ENCODE measurements at places on chromosomes 7 and 10.

DNA sequence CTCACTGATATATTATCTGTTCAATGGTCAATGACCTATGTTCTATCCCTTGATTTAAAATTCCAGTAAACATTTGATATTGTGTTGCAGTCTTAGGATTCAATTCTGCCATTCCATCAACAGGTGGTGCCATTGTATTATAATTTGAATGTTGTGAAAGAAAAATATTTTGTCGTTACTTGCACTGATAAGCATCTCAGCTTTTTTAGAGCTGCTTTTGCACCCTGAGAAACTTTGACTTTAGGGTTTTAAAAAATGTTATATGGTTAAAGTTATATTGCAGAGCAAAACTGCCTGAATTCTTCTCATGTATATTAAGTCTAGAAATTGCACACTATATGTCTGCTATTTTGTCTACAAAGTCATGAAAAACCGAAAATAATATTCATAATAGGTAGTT is 18.8 kb upstream of the MINDY3 start:
- DNase-seq = no peak

- no peak for DNase-seq
Measured at GRCh38 chr10:28913436-28914237, 236.3 kb downstream of the BAMBI start.

DNA sequence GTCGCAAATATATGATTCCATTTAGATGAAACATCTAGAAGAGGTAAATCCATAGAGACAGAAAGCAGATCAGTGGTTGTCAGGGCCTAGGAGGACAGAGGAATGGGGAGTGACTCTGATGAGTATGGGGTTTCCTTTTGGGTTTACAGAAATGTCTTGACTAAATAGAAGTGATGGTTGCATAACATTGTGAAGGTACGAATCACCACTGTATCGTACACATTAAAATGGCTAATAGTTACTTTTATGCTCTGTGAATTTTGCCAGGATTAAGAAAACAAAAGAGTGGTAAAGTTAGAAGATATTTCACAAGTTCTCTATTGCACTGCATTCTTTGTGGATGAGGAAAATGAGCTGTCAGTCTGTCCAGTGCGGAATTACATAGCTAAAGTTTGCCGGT is 407.4 kb downstream of the KCNMA1 start:
- DNase-seq = no peak

DNA sequence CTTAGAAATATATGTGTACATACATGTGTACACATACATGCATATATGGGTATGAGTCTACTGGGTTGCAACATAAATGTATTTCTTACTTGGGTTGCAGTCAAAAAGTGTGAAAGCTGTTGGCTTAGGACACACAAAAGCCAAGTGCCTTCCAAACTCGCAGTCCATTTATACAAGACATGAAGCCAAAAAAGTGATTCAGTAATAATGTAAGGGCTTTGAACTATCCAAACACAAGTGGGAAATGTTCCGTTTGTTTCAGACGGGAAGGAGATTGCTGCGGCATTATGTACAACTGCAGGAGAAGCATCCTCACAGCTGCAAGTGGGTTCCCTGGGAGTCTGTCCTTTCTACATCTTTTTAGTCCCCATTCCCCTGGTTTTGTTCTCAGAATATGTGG is 513.6 kb downstream of the SORCS3 start:
- no peak for DNase-seq

DNA sequence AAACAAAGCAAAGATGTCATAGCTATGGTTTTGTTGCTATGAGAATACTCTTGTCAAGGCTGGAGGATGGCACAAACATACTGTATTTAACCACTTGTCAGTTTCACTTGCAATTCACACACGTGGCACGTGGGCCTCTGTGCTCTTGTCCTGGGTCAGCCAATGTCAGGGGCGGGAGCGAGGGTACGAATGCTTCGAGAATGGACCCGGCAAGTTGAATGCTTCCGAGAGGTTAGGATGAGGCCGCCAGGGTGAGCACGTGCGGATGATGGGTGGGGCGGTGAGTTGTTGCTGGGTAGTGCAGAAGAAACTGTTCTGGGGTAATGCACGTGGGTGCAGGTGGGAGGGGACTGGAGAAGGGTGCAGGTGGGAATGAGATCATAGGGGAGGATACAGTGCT is 10.4 kb upstream of the OCM2 start:
- DNase-seq = no peak

DNA sequence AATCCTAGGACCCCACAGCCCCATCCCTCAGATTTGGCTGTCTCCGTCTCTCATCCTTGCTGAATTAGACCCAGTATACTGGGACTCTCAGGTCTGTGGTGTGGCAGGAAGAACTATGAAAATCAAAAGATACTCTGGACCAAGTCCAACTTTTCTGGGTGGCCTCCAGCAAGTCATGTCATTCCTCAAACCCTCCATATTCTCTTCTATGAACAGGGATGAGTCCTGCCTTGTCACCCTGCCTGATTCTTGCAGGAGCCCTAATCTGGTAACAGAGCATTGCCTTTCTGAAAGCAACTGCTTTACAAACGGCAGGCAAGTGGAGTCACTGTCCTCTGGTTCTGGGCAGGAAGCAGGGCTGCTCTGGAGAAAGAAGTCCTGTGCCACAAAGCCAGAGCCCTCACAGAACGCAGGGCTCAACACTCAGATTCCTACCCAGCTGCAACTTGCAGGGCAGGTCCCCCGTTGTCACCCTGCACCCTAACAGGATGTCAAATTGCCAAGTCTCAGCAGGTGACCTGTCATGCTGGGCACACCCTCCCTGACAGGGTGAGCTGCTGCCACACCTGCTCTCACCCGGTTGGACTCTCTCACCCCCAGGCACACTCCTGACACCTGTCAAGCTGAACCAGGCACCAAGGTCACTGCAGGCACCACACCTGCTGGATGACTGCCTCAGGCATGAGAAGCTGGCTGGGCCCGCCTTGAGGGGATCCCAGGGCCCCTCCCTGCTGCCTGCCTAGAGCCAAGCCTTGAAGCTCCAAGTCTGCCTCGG is 227.7 kb downstream of the KCNMA1 start:
- no peak for DNase-seq

DNA sequence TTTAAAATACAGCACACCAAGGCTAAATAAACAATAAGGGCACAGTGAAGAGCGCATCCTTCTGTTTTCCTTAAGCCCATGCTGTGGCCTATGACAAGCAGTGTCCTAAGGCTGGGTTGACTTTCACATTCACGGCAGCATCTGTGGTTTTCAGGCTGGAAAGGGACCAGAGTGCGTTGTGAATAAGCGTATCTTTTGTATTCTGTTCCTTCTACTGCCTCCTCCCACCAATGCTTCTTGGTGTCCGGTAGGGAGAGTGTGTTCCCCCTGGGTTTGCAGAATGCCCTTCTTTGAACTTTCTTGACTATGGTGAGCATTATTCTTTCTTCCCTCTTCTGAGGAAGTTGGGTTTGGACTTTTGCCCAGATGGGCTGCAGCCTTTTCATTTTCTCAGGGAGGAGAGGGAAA is 73.6 kb downstream of the ABCA13 start:
- DNase-seq = no peak

DNA sequence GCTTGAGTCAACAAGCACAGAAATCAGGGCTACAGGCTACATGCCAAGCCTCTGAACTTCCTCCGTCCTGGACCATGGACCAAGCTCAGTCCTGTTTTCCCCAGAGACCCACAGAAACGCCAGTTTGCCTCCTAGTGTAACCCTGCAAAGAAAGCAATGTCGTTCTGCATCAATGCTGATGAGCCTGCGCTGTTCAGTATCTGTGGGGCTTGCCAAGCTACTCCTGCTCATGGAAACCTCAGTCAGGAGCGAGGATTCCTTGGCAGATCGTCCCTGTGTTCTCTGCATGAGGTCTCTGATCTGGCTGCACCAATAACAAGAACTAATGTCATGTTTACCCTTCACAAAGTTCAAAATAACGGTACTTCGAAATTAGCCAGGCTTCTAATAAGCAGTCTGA is 495.5 kb upstream of the C7orf33 start:
- DNase-seq = no peak

GRCh38 chr10:15744217-15744865 is 24.6 kb upstream of the ITGA8 start:
- DNase-seq = peak; percentile 68

- no peak for DNase-seq
Measured at GRCh38 chr7:29447828-29448227, 115.8 kb upstream of the PRR15 start.

- no peak for DNase-seq
Measured at GRCh38 chr10:101094121-101094879, 32.5 kb downstream of the KAZALD1 start.

GRCh38 chr10:52465202-52465601 is 151.1 kb downstream of the DKK1 start:
- DNase-seq = no peak

DNA sequence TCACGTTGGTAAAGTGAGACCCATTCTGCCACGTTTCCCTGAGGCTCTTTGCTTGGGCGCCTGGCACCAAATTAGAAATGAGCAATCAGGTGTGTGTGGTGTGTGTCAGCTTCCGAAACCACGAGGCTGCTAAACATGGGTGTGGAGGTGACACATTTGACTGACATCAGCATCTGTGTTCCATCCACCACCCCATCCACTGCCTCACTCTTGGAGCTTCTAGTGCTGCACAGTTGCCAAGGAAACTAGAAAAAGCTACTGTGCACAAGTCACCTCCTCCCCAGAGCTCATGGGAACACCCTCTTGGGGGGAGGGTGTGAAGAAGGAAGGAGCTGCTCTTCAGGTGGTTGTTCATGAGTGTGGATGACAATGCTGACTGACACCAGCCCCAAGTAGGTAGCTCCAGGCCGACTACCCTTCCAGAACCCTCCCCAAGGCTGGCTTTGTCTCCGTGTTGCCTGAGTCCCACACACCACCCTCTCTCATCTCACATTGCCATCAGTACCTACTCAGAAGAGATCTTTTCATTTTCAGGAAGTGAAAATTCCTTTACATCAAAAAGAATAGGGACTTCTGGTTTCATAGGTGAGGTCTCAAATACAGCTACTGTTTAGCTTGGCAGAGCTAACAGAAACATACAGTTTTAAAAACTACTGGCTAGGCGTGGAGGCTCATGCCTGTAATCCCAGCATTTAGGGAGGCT is 152.2 kb downstream of the TMEM178B start:
- DNase-seq = no peak

DNA sequence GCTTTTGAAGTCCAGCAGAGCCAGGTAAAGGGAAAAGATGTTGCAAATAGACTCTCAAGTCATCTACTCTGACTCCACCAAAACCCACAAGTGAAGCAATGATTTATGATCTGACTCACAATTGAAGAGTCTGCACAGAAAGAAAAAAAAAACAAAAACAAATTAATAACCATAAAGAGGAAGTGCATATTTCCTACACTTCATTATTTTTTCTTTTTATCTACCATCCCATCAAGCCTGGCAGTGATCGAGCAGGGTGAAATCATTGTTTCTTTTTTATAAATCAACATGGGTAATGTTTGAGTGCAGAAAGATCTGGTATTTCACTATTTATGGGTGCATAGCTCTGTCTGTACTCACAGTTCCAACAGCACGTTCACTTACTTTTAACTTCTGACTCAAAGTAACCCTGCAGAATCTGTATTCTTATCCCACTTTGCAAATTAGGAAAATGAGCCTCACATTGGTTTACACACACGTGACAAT is 829.0 kb downstream of the TNS3 start:
- DNase-seq = no peak

DNA sequence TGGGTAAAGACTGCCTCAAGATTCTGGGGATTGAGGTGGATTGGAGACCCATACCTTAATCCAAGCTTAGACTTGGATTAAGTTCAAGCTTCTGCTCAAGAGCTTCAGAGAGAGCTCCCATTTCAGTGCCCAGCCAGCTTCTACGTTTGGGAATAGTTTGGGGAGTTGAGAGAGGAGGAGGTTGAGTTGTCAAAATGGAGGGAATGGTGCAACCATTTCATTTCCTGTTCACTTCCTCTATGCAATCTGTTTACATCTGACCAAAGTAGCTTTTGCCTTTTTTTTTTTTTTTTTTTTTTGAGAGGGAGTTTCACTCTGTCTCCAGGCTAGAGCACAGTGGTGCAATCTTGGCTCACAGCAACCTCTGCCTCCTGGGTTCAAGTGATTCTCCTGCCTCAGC is 65.8 kb downstream of the ENTPD1 start:
- no peak for DNase-seq

- DNase-seq = no peak
Measured at GRCh38 chr10:30818854-30819253, 189.3 kb upstream of the LYZL2 start.

- no peak for DNase-seq
Measured at GRCh38 chr10:122495406-122496340, 34.3 kb downstream of the HTRA1 start.

- DNase-seq = no peak
Measured at GRCh38 chr10:16929069-16929468, 111.8 kb upstream of the RSU1 start.

DNA sequence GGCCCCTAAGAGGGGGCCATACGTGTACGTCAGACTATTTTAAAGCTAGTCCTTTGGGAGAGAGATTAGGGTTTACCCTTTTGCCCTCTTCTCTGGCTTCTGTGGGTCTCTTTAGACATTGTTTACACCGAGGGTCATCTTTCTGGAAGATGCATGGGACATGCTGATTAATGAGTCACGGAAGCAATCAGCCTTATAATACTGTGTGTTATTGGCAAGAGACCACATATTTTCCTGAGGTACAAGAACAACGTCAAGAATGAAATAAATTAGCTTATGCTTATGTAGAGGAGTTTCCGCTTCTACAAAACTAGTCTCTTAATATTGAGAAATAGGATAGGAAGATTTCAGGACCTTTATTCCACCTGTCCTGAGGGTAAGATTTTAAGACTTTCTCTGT is 327.7 kb downstream of the BBS9 start:
- DNase-seq = no peak

- DNase-seq = no peak
Measured at GRCh38 chr7:136496551-136496950, 371.9 kb upstream of the CHRM2 start.

- DNase-seq = no peak
Measured at GRCh38 chr10:96610817-96611216, 24.0 kb upstream of the TM9SF3 start.

DNA sequence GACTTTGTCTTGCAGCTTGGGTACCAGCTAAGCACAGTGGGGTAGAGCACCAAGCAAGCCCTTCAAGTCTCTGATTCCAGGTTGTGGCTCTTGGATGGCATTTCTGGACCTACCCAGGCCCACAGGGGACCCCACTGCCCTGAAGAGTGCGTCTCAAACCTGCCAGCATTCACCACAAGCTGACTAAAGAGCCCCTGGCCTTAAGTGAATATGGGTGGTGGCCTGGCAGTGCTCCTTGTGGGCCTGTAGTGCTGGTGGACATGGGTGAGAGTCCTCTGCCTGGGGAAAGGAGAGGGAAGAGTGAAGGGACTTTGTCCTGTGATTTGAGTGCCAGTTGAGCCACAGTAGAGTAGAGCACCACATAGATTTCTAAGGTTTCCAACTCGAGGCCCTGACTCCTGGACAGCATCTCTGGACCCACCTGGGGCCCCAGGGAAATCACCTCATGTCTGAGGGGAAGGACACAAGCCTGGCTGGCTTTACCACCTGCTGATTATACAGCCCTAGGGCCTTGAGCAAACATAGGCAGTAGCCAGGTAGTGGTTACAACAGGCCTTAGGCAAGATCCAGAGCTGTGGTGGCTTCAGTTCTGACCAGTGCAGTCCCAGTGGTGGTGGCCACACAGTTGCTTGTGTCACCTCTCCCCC is 23.7 kb downstream of the GSDME start:
- no peak for DNase-seq

- no peak for DNase-seq
Measured at GRCh38 chr7:127907110-127908040, 123.9 kb downstream of the LRRC4 start.

Data from activated effector memory CD4-positive, alpha-beta T cell treated with anti-CD3 and anti-CD28 coated beads, Interleukin-2, amount 50 U/mL, for 16 hours (primary cell).